Frontal cortex (tissue), 4 donors: ENCODE measurements at places on chromosomes 2 and 18.

GRCh38 chr2:207132019-207132418, 33.7 kb downstream of the KLF7 start:
- DNase-seq, result no peak

GRCh38 chr2:72132981-72133720, 14.5 kb downstream of the CYP26B1 start:
- DNase-seq, result no peak

GRCh38 chr18:28267276-28267675, 90.3 kb upstream of the CDH2 start:
- no peak for DNase-seq

GRCh38 chr2:54065411-54065810, 50.0 kb upstream of the ACYP2 start:
- DNase-seq, result no peak

DNA sequence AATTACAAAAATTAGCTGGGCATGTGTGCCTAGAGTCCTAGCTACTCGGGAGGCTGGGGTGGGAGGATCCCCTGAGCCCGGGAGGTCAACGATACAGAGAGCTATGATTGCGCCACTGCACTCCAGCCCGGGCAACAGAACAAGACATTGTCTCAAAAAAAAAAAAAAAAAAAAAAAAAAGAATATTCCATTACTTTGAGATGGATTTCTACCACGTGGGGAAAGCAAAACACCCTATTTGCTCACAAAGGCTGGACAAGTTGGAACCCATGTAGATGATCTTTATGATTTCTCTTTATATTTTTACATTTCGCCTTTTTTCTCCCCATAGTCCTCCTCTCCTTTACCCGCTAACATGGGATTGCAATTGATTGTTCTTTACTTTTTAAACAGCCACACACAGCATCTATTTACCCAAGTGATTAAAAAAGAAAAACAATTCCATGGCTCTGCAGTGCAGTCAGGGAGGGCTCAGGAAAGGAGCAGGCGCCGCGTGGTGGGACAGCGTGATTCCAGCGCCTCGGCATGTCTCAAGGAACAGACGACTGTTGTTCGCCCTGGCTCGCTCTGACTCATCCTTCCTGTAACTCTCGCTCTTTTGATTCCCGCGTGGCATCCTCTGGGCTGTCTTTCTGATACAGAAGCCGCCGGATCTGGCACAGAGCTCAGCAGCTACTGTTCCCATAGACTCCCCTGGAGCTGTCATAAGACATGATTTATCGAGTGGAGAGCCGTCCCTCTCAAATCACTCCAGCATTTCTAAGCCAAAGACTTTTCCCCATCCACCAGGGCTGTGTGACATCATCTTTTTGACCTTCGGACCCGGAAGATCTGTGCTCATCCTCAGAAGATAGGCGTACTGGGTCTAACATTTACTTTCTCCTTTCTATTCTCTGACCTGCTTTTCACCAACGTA, 230.4 kb upstream of the AGAP1 start:
- peak; percentile 26 for DNase-seq

DNA sequence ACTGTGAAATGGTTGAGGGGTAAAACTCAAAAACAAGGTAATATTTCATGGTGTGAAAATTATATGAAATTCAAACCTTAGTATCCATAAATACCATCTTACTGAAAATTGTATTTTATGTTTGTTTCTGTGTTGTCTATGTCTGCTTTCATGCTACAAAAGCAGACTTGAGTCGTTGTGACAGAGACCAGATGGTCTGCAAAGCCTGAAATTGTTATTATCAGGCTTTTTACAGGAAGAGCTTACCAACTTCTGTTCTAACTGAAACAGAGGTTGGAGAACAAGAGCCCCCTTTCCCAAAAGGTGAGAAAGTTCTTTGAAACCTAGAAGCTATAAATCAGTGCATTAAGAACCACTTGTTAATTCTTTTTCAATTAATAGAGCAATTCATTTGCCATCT, 110.0 kb downstream of the COL4A4 start:
- DNase-seq, result no peak

DNA sequence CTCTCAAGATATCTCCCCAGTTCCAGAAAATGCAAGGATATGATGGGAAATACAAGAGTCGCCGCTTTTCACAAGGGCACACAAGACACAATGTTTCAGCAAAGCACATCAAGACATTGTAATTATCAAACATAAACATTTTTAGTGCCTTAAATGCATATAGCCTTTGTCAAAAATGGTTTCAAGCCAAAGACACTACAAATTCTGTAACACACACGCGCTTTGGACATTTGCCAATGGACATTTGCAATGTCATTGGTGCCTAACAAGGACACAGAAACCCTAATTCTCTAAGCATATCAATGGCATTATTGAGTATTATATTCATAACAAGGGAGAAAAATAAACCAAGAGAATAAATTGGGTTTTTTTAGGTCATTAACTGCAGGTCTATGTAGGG, 16.1 kb downstream of the ADD2 start:
- DNase-seq, result no peak

GRCh38 chr2:196242131-196242620, 70.8 kb upstream of the STK17B start:
- no peak for DNase-seq

GRCh38 chr18:2717407-2717806, 61.9 kb downstream of the SMCHD1 start:
- DNase-seq, result no peak

GRCh38 chr2:188449561-188449960, 157.9 kb downstream of the GULP1 start:
- DNase-seq, result no peak

DNA sequence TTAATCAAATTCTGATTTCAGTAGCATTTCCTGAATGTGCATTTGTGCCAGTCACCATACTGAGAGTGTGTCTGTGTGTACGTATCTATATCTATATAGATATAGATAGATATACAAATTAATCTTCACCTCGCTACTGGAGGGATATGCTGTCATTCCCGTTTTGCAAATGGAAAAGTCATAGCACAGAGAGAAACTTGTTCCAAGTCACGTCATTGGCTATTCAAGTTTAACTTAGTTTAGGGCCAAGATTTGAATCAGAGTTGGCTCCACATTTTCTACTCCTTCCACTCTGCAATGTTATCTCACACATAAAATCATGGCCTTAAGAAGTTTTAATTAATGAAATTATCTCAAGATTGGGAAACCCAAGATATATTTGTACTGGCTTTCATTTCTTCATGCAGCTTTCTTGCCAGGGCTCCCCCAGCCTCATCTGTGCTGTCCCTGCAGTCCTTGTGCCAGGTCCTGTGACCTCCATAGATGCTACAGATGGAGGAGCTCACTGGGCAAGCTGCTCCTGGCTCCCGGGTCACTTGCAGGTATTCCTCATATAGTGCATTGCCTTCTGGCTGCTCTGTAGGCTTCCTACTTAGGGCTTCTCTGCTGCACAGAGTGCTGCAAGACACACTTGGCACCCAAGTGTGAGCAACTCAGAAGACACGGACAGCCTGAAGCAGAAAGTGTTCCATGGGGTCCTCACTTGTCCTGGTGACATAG, 245.8 kb downstream of the KCNS3 start:
- DNase-seq, result no peak

GRCh38 chr2:11248-11941, 34.9 kb downstream of the FAM110C start:
- no peak for DNase-seq

DNA sequence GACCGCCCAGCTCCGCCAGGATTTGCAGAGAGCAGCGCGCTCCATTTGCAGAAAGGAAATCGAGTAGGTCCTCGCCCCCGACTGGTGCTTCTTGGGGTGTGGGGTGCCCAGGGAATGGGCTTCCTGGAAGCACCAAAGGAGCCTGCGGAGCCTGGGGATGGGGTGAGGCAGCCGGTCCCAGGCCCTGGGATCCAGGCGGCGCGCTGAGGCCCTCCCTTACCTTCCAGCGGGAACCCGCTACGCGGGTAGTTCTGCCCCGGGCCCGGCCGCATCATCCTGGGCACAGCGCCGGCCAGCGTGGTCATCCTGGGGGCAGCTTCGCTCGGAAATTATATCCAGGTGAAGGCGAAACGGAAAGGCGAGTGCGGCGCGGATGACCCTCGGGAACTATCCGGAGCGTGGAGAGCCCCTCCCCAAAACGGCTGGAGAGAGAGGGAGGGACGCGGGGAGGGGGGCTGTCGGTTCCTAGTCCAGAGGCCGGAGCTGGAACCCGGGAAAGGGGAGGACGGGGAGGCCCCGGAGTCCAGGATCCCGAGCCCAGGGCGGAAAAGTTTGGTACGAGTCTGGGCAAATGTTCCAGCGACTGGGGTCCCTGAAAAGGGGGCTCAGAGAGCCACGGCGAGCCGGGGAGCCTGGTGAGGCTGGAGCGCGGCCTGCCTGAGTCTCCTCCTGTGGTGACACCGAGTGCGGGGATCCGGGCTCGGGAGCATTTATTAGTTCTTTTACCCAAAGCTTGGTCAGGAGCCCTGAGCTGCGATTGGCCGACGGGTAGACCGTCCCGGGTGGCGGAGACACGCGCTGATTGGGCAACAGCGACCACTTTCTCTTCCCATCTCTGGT, at the start of gene PAX3:
TSS of gene PAX3 (minus strand) at position 688 of the 840 bp plus-strand sequence. CDS start at position 305, 383 bp downstream.
- DNase-seq, result no peak

DNA sequence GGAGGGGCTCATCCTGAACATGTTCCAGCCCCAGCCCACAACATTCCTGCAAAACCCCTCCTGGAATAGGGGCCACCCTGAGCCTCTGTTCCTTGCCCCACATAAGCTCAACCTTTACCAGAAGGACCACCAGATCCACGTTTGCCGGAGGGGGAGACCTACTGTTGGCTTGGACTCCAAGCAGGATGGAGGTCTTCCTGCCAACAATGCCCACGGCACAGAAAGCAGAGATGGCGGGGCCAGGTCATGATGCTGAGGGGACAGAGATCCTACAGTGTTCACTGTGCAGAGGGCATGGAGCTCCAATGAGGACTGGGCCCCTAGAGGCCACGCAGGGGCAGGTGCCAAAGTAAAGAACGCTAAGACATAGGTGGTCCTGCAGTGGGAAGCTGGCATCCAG, 98.5 kb upstream of the RAB6C start:
- no peak for DNase-seq

GRCh38 chr2:99481527-99481926, 8.3 kb downstream of the REV1 start:
- DNase-seq, result no peak

- DNase-seq, result no peak
These were observed 94.3 kb upstream of the WDSUB1 start for GRCh38 chr2:159380685-159381239.

DNA sequence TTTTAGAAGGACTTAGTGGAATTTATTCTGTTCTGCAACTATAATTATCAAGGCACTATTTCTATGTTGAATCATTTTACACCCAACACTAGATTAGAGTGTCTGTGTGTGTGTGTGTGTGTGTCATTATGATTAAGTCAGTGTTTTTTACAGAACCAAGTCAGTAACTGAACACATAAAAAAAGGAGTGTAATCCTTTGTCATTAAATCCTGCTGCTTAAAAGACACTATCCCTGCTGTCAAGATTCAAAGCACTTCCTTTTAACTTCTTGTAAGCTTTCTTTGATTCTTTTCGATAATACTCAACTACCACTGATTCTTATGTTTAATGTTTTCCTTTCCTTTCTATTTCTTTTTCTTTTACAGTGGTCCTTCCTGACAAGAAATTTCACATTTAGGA, 306.7 kb downstream of the ZNF804A start:
- DNase-seq, result no peak

DNA sequence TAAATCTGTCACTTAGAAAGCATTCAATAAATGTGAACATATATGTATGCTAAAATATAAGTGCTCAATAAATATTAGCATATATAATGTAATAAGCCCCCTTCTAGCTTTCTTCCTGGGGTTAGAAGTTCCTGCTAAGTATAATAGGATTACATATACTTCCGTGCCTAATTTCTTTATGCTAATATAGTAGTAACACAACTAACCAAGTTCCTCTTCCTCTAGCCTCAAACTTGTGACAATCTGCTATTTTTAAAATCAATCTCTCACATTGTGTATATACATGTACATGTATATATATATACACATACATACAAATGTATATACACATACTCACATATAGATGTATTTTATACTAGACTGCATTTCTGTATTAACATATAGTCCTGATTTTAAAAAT, 32.2 kb downstream of the TLK1 start:
- DNase-seq, result no peak

GRCh38 chr2:238097988-238098871, 1.9 kb upstream of the ESPNL start:
- DNase-seq, result peak; percentile 60

GRCh38 chr18:48920408-48921038, 30.2 kb downstream of the SMAD7 start:
- DNase-seq, result no peak

DNA sequence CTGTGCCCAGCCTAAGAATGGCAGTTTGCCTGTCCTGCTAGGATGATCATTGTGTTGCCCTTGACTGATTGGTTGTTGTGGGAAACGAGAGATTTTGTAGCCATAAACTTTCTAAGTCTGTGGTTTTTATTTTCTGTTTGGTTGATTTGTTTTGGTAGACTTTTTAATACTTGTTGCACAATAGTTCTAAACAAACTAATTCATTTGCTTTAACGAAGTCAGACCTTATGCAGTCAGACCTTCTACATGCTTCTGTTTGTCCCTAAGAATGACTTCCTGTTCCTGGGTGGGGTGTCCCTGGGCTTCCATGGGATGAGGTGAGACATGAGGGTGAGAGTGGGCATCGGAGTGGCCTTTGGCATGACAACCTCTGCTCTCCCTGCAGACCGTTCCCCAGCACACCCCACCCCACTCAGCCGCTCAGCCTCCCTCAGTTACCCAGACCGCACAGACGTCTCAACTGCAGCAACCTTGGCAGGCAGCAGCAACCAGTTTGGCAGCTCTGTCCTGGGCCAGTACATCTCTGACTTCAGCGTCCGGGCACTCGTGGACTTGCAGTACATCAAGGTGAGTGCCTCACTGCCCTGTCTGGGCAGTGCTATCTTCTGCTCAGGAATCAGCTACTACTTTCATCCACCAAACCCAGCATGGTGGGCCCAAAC, 7.8 kb upstream of the CNNM3 start:
- no peak for DNase-seq

GRCh38 chr2:239017491-239018098, 169.7 kb downstream of the TWIST2 start:
- DNase-seq, result no peak

GRCh38 chr2:219987830-219988229, 360.4 kb downstream of the SLC4A3 start:
- DNase-seq, result no peak

DNA sequence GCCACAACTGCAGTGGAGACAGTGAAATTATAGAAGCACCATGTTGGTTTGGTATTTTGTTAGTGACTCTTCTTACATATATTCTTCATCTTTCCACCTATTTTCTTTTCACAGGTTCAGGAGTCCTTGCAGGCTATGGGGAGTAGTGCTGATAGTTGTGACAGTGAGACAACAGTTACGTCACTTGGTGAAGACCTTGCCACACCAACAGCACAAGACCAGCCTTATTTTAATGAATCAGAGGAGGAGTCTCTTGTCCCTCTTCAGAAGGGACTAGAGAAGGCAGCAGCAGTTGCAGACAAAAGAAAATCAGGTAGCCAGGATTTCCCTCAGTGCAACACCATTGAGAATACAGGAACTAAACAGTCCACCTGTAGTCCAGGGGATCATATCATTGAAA, 23.6 kb downstream of the ITPRID2 start:
- no peak for DNase-seq
